AG04450 (cell line): ENCODE measurements at places on chromosomes 13 and 19.

- DNase-seq: no peak
Observed at GRCh38 chr13:42405665-42406390, 133.9 kb downstream of the AKAP11 start.

GRCh38 chr19:45171211-45171623 is 6.8 kb downstream of the TRAPPC6A start:
- DNase-seq: no peak

DNA sequence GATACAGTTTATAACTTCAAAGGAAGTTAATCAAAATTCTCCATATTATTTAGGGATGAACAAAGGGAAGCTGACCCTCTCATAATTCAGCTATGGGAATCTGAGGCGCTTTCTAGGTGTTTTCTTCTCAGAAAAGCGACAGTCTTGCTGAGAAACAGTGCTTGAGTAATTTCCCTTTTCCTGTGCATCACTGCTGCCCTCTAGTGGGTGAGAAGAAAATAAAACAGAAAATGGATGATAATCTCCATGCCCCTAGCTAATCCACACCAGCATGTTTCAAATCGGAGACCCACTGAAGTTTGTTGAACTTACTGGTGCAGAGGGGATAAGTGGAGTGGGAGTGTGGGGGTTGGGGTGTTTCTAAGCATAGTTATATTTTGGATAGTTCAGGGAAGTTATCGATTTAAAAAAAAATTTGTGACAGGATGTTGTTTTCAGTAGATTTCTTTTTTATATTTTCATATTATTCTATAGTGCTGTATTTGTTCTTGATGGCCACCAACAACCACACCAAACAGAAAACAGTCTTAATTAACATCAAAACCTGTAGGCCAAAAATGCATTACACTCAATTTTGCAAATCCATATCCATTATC is 21.4 kb downstream of the LCP1 start:
- peak; percentile 11 for DNase-seq

GRCh38 chr13:69641773-69642172 is 465.9 kb upstream of the ATXN8OS start:
- no peak for DNase-seq

DNA sequence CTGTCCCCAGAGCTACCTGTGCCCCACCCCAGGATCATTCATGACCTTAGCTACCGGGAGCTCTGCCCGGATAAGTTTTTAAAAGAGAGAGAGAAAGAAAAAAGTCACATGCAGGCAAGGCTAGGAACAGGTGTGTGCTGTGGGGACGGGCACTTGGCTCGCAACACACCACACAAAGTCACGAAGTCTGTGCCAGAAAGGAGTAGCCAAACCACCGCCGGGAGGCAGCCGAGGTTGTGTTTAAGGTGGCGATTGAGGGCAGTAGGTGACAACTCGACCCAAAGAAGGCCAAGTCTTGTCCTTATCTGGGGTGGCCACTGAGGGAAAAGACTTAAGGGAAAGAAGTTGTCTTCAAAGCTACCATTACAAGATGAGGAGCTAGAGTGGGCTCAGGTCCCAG is 4.6 kb upstream of the TSHZ3 start:
- DNase-seq: no peak

GRCh38 chr13:42574435-42575311 is 721 bp downstream of the TNFSF11 start:
- DNase-seq: no peak

- no peak for DNase-seq
Observed at GRCh38 chr19:41623360-41623759, 3.5 kb downstream of the CEACAM4 start.

- DNase-seq: no peak
Observed at GRCh38 chr13:31018511-31018910, 86.1 kb downstream of the TEX26 start.

DNA sequence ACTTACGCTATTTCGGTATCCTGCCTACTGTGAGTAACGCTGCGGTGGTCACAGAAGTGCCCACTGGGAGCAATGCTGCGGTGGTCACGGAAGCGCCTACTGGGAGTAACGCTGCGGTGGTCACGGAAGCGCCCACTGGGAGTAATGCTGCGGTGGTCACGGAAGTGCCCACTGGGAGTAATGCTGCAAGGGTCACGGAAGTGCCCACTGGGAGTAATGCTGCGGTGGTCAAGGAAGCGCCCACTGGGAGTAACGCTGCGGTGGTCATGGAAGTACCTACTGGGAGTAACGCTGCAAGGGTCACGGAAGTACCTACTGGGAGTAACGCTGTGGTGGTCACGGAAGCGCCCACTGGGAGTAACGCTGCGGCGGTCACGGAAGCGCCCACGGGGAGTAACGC is 52.1 kb upstream of the SOX1 start:
- no peak for DNase-seq

GRCh38 chr13:67151652-67152051 is 78.5 kb downstream of the PCDH9 start:
- DNase-seq: no peak

DNA sequence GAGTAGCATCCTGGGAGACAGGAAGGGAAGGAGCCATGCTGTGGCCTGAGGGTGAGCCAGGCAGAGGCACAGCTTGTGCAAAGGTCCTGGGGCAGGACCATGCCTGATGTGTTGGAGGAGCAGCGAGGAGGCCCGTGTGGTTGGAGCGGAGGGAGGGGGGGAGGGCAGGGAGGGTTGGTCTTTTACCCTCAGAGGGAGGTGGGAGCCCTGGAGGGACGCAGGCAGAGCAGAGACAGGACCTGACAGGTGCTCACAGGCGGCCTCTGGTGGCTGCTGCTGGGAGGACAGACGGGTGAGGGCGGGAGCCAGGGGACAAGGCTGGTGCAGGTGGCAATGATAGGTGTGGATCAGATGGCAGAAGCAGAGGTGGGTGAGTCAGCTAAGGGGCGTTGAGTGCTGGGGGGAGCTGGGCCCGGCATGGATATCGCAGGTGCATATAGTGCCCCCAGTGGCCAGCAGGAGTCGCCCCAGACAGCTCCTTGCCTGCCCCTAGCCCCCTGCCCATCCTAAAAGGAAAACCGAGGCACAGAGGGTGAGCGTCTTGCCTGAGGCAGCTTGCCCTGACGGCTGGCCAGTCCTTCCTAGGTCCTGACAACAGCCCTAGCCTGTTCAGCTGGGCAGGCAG is 9.8 kb upstream of the GNA15 start:
- DNase-seq: no peak

DNA sequence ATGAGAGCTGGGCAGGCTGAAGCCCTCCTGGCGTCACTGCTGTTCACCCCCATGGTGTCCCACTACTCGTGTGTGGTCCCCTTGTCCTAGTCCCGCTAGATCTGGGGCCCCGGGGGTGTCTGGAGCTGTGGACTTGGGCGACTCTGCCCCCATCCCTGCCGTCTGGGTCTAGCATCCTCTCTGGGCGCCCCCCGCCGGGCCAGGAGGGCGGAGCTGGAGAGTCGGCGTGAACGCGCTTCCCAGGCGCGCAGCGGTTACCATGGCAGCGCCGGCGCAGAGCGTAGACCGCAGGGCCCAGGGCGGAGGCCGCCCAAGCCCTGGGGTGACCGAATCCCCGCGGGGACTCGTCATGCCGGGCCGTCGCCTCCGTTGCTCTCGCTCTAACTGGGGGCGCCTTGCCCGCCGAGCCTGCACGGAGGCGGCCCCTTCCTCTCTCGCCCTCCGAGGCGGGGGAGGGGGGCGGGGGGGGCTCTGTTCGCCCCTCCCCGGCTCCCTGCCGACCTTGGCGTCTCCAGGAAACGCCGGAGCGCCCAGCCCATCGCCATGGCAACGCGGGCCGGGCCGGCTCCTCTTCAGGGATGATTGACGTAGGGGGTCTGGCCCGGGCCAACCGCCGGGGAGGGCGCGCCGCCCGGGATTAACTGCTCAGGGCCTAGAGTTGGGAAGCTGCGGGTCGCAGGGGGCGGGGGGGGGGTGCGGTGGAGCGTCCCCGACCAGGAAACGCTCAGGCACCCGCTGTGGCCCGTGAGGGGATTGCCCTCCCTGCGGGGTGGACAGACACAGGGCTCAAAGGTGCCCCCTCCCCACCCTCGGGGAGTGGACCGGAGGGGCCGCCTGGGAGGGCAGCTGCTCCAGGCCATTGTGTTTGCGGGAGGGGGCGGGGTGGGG is 8.9 kb downstream of the ISYNA1 start:
- no peak for DNase-seq

DNA sequence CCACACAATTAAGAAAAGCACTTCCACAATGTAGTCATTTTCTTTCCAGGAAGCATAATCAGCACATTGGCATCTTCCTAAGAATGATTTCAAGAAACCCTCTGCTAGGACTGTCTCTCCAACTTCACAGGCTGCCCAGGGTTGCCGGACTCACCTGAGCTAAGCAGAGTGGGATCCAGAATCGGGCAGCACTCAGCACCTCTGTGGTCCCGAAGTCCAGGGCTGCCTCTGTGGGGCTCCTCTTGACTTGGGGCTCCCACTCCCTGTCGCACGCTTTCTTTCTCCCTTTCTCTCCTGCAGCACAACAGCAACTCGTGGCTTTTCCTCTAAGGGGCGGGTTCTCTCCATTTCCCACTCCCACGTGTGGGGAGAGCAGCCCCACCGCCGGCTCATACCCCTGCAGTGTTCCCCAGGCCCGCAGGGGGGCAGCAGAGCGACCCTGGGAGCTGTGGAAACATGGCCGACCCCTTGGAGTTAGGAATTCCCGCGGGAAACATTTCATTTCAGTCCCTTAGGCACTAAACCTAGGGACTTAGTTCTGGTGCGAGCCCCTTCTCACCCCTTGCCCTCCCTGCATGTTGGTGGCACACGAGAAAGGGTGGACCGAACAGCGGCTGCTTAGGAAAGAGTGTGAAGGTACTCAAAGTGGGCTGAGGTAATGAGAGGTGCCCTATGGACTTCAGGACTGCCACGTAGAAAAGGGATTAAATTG is at the start of gene TMEM272:
TMEM272 (minus strand) TSS at position 316 of the 712 bp plus-strand sequence. CDS start 6,647 bp downstream, outside the sequence.
- no peak for DNase-seq

DNA sequence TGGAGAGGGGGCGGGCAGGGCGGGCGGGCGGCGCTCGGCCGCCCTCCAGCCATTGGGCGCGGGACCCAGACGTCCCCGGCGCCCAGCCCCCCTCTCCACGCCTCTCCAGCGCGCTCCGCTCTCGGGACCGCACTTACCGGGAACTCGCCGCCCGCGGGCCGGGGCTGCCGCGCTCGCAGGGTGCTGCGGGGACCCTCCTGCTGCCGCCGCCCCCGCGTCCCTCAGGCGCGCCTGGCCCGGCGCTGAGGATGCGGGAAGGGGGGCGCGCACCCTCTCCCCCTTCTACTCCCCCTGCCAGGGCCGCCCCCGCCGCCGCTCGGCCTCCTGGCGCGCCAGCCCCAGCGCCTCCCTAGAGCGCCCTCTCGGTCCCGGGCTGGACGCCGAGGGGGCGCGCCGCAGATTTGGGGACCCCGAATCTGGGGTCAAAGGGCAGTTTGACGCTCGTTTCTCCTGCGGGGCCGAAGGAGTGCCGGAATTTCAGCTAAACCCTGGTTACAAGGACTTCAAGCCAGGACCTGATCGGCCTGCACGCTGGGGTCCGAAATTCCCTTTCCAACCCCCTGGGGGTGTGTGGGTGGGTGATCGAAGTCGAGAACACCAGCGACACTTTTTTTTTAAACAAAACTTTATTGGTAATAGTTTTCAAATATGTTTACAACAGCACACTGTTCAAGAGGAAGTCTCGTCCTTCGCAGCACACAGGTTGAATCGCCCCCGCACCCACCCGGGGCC is 696 bp upstream of the SAMD1 start:
- DNase-seq: no peak

- peak; percentile 77 for DNase-seq
Observed at GRCh38 chr13:50543782-50544181, 299.7 kb downstream of the DLEU7 start.

DNA sequence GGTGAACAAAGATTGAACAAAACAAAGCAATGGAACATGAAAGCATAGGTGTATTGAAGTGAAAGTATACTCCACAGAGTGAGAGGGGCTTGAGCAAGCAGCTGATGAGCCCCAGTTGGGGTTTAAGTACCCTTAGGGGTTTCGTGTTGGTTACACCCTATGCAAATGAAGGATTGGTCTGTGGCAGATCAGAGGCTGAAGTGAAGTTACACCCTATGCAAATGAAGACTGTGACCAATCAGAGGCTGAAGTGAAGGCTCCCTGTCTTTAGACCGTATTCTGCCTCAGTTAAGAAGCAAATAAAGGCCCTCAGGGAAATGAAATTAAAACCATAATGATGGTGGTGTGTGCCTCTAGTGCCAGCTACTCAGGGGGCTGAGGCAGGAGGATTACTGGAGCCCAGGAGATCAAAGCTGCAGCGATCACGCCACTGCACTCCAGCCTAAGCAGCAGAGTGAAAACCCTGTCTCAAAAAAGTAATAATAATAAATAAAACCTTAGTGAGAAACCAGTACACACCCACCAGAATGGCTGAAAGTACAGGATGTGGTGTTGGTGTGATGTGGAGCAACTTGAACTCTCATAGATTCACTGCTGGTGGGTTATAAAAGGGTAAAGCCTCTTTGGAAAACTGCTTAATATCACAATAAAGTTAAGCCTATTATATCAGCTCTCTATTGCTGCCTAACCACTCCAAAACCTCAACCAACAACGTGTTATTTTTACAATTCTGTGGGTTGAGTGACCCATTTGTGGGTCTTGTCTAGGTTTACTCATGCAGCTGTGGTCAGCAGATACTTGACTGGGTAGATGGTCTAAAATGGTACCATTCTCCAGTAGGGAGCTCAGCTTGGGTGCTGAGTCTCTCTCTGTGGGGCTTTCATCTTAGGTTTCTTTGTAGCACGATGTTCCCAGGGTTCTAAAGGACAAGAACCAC is 12.8 kb upstream of the UPF3A start:
- DNase-seq: no peak

DNA sequence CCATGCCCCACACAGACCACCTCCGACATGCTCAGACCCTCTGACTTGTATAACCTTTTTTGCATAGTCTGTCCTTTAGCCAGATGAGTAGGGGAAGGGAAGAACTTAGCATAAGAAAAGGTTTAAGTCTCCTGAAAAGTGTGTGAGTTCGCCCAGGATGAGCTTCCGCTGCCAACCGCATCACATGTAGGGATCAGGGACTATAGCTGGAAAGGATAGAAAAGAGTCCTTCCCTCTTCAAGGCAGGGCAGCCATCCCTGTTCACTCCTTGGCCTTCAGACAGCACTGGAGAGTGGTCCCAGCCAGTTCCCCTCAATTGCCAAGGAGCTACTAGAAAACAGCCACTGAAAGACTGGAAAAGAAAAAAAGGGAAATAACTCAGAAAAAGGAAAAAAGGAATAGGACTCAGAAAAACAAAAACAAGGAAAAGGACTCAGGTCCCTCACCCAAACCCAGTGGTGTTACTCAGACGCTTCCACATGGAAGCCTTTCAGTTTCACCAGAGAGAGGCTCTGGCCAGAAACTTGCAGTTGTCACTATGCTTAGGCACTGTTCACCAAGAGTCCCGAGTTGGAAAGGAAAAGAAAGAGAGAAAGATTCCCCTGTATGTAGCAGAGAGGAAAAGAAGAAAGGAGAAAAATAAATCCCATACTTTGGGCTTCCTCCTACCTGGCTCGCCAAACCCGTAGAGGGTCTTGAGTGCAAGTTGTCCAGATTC is 5.6 kb upstream of the TM9SF2 start:
- DNase-seq: no peak
